ENCODE measurements at places on chromosomes 11 and 22. TPM values are rescaled to one million over a fixed set of nuclear protein-coding genes. Genes with fewer than 3 reads are reported as not detected.

The MMP1 gene
- total RNA-seq, result 734 TPM

The NRXN2 gene
- total RNA-seq, result not detected

The OR4A16 gene
- not detected for total RNA-seq

The KRTAP5-11 gene
- total RNA-seq, result not detected

The ADM2 gene
- 3.2 TPM for total RNA-seq

The DGAT2 gene
- total RNA-seq, result 0.65 TPM

The OVCH2 gene
- total RNA-seq, result not detected

The CARD10 gene
- total RNA-seq, result 29.6 TPM

Data from bladder microvascular endothelial cell (primary cell).